Effector CD8-positive, alpha-beta T cell (primary cell): ENCODE measurements at places on chromosomes 4 and X.

GRCh38 chrX:120559804-120560203 lies 958 bp downstream of the CUL4B start:
- DNase-seq: no peak

DNA sequence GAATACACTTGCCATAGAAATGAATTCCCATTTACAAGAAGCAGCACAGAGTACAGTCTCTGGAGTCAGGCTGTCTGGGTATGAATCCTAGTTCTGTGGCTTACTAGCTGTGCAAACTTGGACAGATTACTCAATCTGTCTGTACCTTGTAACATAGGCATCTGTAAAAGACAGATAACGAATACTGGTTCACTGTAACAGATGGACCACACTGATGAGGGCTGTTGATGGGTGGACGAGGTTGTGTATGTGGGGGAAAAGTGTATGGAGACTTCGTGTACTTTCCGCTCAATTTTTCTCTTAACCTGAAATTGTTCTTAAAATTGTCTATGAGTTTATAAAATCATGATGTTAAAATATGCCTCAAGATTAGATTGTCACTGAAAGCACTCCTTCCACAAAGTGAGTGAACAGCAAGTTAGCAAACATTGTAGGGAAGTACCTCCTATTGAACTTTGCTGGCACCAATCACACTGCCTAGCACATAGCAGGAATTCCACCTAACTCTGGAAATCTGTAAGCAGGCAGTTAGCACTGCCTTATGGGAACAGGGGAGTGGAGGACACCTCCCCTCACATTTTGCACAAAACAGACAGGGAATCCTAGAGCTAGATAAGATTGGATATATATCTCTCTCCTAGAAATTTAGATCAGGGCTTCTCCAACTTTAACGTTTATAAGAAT lies 6.5 kb upstream of the EXOSC9 start:
- no peak for DNase-seq

DNA sequence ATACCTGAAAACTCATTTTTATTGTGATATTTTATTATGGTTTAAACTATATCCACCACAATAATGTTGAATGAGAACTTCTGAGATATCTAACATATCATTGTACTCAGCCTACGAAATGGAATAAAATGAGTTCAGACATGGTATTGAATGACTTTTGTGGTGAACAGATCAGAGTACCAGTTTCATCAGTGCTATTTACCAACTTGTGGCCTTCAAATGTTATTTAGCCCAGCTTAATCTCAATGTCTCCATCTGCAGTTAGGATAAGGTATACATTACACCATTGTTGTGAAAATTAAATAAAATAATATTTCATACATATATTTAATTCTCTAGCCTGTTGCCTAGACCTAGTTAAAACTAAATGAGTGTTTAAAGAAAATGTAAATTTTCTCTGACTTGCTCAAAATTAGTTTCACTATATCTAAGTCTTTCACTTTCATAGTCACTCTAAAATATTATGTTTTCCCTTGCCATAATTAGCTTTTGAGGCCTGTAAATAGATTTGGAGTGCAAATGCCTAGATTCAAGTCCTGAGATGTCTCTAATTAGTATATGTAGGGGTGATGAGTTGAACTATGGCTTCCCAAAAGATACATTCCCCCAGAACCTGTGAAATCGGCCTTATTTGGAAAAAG lies 594.2 kb downstream of the STPG2 start:
- no peak for DNase-seq

- no peak for DNase-seq
Measured at GRCh38 chr4:142567620-142568451, 278.3 kb downstream of the INPP4B start.

- no peak for DNase-seq
Measured at GRCh38 chr4:76554630-76555029, 119.6 kb downstream of the SHROOM3 start.

DNA sequence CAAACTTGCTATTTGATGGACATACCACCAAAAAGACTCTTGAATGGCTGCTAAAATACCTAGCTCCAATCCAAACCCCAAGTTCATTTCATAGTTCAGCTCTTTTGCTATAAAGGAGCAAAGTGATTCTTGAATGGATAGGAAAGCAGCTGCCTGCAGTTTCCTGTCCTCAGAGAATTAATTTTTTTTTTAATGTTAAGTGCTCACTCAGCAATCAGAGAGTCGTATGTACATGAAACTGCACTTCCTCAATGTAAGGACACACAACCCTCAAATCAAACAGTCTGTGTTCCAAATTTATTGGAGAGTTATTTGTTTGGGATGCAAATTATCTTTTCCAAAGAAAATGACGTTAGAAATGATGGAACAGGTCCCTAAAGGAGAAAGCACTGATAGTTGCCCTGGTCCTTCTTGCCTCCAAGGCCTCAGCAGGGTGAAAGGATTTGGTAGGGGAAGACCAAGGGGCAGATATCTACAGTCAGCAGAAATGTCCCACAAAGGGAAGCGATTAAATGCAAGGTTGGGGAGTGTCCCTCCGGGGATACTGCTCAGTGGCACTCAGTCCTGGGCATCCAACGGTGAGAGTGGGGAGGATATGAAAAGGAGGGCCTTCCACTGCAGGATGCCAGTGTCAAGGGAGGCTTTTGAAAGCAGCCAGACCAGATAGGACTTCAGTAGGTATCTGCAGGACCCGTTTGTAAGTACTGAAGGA lies 67.2 kb upstream of the RASGEF1B start:
- no peak for DNase-seq

GRCh38 chrX:15358533-15358932 lies 23.2 kb upstream of the PIGA start:
- no peak for DNase-seq

DNA sequence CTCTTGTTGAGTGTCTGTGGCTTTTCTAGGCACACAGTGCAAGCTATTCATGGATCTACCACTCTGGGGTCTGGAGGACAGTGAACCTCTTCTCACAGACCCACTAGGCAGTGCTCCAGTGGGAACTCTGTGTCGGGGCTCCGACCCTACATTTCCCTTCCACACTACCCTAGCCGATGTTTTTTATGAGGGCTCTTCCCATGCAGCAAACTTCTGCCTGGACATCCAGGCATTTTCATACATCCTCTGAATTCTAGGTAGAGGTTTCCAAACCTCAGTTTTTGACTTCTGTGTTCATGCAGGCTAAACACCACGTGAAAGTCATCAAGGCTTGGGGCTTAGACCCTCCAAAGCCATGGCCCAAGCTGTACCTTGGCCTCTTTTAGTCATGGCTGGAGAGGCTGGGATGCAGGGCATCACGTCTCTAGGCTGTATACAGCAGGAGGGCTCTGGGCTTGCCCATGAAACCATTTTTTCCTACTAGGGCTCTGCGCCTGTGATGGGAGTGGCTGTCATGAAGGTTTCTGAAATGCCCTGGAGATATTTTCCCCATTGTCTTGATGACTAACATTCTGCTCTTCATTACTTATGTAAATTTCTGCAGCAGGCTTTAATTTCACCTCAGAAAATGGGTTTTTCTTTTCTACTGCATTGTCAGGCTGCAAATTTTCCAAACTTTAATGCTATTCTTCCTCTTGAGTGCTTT lies 249.8 kb upstream of the CPEB2 start:
- DNase-seq: no peak

DNA sequence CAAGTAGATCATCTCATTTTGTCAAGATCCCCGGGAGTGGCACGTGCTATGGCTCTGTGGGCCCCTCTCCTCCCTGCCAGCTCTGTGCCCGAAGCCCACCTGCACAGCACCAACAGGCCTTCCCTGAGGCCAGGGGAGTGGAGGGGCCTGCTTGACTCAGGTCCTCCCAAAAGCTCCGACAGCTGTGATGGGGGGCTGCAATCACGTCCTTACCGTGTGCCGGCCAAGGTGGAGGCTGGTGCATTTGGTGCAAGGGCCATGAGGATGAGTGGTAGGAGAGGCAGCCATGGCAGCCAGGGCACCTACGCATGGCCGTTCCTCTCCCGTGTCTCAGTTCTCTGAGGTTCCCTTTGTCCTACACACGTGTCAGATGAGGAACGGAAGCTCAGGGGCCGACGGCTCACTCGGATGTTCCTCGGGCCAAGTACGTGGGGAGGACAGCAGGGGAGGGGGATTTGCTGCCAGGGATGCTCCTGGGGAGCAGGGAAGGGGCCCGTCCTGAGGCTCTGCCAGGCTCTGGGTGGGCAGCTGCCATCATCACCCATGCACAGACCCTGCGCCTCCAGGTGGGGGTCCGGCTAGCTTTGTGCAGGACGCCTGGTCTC lies 95.8 kb downstream of the HMX1 start:
- DNase-seq: no peak

DNA sequence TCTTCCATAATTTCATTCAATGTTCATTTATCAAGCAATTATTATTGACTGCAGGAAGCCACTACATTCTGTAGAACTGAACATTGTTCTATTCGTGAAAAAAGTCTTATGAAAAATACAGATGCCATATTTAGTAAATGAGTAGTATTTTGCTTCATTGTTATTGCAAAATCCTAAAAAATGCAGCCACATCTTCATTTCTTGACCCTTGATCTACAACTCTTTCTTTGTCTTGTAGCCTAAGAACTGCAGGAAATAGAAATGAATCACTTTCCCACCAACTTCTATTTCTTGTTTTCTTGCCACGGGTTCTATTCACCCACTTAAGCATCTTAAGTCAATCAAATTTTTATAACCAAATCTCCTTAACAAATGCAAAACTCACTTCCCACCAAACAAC lies 63.3 kb downstream of the KCNIP4 start:
- no peak for DNase-seq

GRCh38 chrX:151183912-151184565 lies 7.7 kb downstream of the GPR50 start:
- no peak for DNase-seq

DNA sequence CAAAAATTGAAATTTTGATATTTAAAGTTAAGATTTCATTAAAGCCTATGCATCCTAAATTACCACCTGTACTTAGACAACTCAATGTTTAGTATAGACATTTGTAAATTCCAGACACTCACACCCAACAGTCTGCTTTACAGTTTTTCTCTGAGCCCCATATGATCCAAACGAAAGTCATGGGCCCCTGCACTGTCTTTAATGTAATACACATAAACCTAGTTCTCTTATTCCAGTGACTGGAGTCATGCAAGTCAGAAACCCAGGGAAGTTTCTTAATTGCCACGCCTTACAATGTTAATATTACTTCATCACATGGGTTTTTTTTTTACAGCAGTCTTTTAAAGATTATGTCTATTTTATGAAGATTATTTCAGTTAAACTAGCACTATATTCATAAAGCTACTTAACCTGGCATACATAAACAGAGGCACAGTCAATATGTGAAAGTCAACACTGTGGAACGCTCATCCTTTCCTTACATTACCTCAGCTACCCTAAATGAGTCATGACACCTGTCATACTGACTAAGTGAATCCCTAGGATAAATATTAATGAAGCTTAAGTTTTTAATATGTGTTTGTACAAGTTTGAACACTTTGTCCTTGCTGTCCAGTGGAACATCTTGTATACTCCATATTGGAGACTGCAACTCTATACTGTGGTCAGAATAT lies 67.7 kb upstream of the H2AZ1 start:
- DNase-seq: no peak

DNA sequence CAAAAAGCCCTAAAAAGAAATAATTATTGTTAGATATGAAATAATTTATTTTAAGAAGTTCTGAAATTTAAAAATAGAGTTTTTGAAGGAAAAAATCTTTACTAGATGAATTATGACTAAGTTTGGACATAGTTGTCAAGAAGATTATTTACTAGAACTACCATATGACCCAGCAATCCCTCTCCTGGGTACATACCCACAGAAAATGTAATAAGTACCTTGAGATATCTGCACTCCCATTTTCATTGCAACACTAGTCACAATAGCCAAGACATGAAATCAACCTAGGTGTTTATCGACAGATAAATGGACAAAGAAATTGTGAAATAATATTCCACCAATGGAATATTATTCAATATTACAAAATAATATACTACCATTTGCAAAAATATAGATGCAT lies 109.9 kb downstream of the PDHA2 start:
- no peak for DNase-seq

DNA sequence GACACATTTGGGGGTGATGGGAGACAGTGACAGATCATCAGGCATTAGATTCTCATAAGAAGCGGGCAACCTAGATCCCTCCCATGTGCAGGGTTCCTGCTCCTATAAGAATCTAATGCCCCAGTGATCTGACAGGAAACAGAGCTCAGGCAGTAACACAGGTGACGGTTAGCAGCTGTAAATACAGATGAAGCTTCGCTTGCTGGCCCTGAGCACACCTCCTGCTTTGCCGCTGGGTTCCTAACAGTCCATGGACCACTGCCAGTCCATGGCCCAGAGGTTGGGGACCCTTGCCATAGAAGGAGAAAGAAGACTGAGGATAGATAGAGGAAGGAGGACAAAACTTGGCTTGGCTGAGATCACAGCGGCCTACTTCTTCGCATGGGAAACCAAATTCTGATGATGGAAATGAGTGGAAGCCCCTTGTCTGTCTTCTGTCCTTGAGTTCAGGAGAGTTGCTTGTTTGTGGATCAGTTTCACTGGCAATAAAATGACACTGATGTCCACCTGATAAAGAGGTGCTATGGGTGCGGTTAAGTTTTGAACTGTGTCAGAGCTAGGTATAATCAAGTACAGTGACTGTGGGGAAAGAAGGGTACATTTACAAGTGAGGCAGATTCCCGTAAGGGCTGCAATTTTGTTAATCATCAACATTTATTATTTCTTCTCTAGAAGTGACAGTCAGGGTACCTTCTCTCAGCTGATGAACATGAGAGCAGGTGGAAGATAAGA lies 1.7 kb upstream of the TIFA start:
- DNase-seq: no peak

- DNase-seq: no peak
Measured at GRCh38 chr4:154738426-154738825, 5.4 kb upstream of the LRAT start.

DNA sequence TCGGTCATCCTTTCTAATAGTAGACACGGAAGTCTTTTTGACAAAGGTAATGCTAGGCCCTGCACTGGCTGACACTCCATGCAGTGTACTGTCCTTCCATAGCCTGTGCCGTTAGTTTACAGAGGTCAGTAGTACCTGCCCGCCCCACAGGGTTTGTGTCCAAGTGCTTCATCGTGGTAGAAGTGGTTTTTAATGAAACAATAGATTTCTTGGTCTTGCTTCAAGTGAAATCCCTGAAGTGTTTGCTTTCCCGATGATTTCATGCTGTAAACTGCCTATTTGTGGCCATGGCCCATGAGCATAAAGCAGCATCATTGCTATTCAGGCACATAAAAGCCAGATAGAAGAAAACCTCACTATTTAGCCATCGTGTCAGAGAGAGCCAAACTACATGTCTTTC lies 139.3 kb downstream of the GPR143 start:
- no peak for DNase-seq

GRCh38 chr4:147678106-147678505 lies 5.9 kb downstream of the PRMT9 start:
- no peak for DNase-seq

GRCh38 chr4:140250989-140251552 lies 97.1 kb upstream of the MAML3 start:
- no peak for DNase-seq

DNA sequence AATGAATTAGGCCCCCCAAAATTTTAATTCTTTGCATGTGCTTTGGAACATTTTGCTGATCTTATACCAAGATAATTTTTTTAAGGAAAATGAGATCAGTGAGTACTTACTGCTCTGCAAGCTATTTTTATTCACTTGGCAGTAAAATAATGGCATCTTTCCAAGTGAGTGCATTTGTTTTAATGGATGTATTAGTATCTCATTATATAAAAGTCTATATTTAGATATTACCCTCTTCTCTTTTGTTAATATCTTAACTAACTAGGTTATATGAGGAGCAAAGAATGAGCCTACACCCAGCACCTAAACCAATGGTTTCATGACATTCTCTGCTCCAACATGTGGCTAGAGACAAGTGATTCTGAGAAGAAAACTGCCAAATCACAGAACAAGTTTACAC lies 21.1 kb upstream of the ARAF start:
- DNase-seq: no peak
